ENCODE measurements at places on chromosomes 7 and 10.

DNA sequence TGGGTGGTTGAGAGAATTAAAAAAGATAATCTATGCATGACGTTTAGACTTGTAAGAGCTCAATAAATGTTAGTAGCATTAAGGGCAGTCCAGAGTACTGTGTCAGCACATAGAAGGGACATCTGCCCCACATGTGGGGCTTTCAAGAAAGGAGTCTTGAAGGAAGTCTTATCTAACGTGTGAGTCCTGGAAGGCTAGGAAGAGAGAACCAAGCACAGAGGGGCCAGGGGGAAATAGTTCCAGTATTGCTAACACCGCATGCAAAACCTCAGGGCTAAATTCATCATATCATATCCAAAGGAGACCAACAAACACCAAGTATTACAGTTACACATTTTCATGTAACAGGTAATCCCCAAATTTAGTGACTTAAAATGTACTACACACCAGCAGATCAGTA is 122.7 kb downstream of the AOAH start:
- no peak for DNase-seq

DNA sequence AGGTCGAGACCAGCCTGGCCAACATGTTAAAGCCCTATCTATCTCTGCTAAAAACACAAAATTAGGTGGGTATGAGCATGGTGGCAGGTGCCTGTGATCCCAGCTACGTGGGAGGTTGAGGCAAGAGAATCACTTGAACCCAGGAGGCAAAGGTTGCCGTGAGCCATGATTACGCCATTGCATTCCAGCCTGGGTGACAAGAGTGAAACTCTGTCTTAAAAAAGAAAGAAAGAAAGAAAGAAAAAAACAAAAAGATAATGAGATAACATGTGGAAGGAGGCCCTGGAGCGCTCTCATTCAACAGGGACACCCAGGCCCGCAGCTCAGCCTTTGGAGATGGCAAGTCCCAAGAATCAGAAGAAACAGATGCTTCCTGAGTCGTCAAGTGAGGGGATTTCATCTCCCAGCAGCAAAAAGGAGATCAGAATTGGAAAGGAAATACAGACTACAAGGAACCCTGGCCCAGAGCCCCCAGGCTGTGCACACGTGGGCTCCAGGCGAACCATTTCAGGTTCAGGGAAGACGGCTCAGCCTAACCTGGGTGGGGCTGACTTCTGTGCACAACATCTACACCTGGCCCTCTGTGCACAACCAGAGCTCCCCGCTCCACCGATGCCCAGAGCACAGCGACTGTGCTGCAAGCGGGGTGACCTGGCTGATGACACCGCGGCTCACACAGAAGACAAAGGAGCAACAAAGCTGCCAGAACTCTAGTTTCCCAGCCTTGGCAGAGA is 33.3 kb downstream of the GNA12 start:
- no peak for DNase-seq

GRCh38 chr10:127978481-127978880 is 71.6 kb downstream of the PTPRE start:
- DNase-seq, result no peak

- no peak for DNase-seq
Measured at GRCh38 chr7:20301311-20301939, 29.3 kb upstream of the ITGB8 start.

DNA sequence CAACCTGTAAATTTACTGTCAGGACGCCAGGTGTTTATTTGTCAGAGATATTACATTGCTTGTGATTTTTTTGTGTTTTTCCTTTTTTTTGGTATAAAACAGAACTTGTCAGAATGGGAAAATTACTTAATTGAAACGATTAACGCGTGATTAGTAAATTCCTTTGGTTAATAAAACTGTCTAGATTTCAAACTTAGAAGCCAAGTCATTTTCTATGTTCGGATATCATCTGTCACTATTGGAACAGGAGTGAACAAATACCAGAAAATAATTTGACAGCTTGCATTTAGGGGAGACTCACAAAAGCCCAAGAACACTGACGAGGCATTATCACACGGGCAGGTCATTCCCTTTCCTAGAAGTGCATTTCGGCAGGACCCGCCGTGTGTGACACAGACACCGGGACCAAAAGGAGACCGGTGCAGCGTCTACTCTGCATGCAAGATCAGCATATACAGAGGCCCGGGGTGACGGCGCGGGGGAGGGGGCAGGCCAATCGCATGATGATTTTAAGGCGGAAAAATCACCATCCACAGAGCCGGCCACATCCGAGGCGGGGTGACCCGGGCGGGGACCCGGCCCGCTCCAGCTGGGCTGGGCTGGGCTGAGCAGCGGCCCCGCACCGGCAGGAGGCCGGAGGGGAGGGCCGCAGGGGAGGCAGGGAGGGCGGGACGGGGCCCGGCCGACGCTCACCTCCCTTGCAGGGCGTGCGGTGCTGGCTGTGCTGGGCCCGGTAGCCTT is 841 bp downstream of the GLUD1 start:
- DNase-seq, result peak; percentile 23

- DNase-seq, result no peak
Measured at GRCh38 chr10:17154116-17154515, 24.5 kb upstream of the CUBN start.

DNA sequence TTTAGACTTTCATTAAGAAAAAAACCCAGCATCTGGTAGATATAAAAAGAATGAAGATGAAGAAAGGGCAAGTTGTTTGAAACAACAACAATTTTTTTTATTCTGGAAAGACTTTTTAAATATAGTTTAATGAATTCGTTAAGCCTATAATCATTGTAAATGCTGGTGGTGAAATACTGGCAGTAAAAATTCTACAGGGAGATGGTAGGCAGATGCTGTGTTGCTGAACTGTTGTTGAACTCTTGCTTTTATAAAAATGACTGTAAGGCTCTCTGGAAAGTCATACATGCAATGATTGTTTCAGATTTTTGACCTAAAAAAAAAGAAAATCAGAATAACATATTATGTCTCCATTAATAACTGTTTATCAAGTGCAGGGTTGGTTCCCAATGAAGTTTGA is 39.0 kb downstream of the SCIN start:
- DNase-seq, result no peak

DNA sequence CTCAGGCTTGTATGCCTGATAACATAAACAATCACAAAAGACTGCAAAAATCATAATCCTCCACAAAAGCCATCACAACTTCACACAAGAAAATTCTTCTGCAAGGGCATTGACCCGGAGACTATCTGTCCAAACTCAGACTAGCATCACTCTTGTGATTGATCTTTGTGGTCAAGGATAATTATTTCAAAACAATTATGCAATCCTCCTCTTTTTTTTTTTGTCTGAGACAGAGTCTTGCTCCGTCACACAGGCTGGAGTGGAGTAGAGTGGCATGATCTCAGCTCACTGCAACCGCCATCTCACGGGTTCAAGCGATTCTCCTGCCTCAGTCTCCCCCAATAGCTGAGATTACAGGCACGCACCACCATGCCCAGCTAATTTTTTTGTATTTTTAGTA is 22.2 kb downstream of the CDNF start:
- DNase-seq, result no peak

- DNase-seq, result no peak
Measured at GRCh38 chr7:130872341-130872740, 138.3 kb upstream of the KLF14 start.

DNA sequence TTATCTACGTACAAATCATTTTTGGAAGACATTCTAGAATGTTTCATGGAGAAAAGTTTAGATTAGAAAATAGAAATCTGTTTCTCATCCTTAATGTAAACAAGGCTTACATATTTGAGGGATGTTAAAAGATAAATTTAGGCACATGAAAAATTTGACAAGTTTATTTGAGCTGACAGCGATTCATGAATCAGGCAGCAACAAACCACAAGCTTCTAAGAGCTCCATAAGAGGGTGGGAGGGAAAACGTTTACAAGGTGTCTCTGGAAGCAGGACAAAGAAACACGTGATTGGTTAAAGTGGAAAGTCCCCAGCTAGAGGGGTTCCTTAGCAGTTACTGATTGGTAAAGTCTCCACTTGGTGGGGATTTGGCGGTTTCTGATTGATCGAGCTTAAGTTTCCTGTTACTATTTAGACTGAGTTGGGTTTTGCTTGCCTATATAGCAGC is 228.9 kb upstream of the PITRM1 start:
- DNase-seq, result no peak

DNA sequence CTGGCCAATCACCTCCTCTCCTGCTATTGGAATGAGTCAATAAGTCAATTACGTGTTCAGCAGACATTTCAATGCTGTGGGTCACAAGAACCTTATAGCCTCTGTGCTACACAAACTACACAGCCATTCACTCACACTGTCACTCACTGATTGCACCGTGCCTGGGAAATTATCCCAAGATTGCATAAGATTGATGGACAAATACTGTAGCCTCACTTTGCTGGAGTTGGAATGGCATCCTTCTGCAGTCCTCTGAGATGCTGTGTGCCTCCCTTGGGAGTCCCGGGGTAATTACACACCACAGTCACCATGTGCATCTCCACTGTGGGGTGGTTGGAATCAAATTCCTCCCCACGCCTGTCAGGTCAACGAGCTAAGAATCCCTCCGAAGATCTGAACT is 358.7 kb upstream of the MGMT start:
- DNase-seq, result no peak

- no peak for DNase-seq
Measured at GRCh38 chr7:139132887-139133286, 23.4 kb upstream of the ZC3HAV1 start.

- DNase-seq, result no peak
Measured at GRCh38 chr7:110050785-110051184, 1040.1 kb upstream of the LRRN3 start.

DNA sequence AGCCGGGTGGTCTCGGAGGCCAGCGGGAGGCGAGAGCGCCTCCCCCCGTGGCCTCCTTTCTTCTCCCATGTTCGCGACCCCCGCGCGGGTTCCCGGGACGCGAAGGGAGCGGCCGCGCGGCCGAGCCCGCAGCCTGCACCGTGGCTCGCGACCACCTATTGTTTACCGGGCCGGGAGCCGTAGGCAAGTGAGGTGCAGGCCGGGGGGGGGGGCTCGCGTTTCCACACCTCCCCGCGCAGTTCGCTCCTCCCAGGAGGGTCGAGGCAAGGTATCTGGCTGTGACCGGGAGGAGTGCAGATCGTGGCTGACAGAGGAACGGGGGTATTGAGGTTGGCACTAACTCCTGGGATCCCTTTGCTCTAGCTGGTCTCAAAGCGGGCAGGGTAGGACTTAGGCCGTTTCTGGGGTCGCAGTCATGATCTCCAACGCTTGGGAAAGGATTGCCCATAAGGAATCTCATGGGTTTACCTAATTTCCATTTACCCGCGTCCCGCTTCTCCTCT is 734 bp downstream of the PTPN12 start:
- no peak for DNase-seq

GRCh38 chr10:88195841-88196240 is 332.4 kb downstream of the PTEN start:
- no peak for DNase-seq

DNA sequence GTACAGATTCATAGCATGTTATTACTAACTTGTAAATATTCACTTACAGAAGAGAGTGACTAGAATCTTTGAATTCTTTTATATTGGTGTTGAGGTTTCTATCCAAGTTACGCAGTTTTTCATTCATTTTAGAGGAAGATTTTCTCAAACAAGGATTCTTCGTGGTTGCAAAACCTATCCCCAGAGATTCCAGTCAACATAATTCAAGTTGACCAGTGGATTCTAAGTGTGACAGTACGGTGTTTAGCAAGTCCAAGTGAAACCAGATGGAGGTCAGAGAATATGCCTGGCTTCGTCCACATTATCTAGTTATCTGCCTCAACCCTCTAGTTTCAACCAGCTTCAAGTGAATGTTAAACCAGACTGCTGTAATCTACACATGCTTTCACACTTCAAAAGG is 131.9 kb downstream of the SDK1 start:
- no peak for DNase-seq

GRCh38 chr7:107035446-107035845 is 9.1 kb upstream of the PRKAR2B start:
- DNase-seq, result no peak

DNA sequence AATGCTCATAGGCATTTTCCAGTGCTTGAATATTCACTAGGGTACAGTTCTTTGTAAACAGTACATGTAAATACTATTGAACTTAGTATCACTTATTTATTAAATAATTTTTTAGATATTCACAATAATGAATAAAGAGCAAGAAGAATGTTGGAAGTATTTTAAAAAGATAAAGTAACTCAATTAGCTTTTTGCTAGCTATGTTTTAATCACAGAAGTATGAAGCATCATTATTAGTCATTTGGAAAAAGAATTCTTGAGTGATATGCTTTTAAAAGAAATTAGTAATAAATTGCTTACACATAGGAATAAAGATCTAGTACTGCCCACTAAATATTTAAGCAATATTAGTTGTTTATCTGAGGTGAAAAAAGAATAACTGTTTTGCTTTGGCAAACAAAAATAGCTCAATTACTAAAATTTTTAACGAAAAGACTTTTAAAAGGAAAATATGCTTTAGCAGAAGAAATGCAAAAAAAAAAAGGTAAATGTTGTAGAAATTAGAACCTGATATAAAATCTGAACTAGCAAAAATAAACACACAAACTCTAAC is 66.5 kb downstream of the SGMS1 start:
- no peak for DNase-seq

- no peak for DNase-seq
Measured at GRCh38 chr7:12601302-12601869, 30.9 kb downstream of the SCIN start.

DNA sequence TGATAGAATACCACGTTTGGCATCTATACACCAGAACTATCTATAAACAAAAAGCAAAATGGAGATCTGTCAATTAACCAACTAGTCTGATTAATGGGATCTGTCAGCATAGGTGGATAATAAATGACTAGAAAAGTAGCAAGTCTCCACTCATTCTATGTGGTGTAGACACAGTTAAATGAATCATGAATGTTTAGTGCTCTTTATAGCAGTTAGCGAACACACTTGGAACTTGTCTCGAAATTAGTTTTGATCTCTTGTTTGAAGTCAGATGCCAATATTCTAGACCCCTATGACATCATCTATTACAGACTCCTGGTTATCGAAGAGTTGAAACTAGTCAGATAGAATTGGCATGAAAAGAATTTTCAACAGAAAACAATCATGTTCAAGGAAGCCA is 259.7 kb downstream of the AHR start:
- no peak for DNase-seq

DNA sequence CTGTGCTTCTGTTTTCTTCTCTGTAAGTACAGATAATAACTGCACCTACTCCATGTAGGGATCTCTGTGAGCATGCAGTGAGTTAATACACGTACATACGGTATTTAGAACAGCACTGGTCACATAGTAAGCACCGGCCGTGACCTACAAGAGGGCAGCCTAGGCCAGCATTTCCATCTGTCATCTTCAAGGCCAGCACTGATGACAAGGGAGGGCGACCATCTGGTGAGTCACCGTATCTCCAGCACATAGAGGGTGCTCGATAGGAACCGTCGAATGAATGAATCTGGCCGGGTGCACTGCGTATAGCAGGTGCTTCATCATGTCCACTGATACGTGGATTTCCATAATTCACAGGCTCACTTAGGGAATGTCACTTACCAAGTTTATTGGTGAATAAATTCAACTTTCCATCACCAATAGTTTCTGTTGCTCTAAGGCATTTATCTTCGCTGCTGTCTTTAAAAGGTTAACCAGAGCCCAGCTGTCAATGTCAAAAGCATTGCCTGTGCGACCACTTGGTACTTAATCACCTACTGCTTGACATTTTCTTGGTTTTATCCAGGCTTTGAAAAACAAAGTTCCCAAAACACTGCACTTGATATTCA is 8.3 kb downstream of the NOD1 start:
- DNase-seq, result no peak

GRCh38 chr7:83769407-83769806 is 120.5 kb upstream of the SEMA3E start:
- no peak for DNase-seq

- no peak for DNase-seq
Measured at GRCh38 chr7:27176962-27177794, 3.1 kb upstream of the HOXA10 start.

GRCh38 chr7:151100921-151101320 is 14.6 kb downstream of the AGAP3 start:
- DNase-seq, result no peak
